ENCODE measurements at places on chromosomes 7 and 10. TPM values are rescaled to one million over a fixed set of nuclear protein-coding genes. Genes with fewer than 3 reads are reported as not detected.

Gene HIBADH
- total RNA-seq = 33.8 TPM

Gene TMEM229A
- total RNA-seq = not detected

Gene WNT8B
- not detected for total RNA-seq

Gene TRIM50
- not detected for total RNA-seq

Gene TCAF1
- total RNA-seq = 75.6 TPM

Gene PRSS1
- total RNA-seq = not detected

Gene C10orf67
- not detected for total RNA-seq

Gene LEP
- not detected for total RNA-seq

Gene ELOVL3
- total RNA-seq = not detected

Gene FERD3L
- total RNA-seq = not detected

Gene BAMBI
- 2.4 TPM for total RNA-seq

Gene INHBA
- 0.60 TPM for total RNA-seq

Gene GDF10
- total RNA-seq = not detected

Gene COL28A1
- not detected for total RNA-seq

Gene SLC13A1
- not detected for total RNA-seq

Gene KLLN
- total RNA-seq = 0.47 TPM

Gene GPR146
- 69.9 TPM for total RNA-seq

Gene SYT15
- 0.51 TPM for total RNA-seq

Gene INA
- 0.14 TPM for total RNA-seq

Gene CABCOCO1
- not detected for total RNA-seq

Gene FBXL13
- total RNA-seq = 0.85 TPM

Gene LRRN3
- total RNA-seq = 0.05 TPM

Gene FAM237B
- total RNA-seq = not detected

Gene CHN2
- total RNA-seq = 6.5 TPM

Gene CLDN3
- 1.4 TPM for total RNA-seq

Gene PRPS1L1
- 0.14 TPM for total RNA-seq

Gene HABP2
- 0.19 TPM for total RNA-seq

Gene PTN
- total RNA-seq = under 0.01 TPM

Gene STEAP4
- not detected for total RNA-seq

Gene OR2A12
- not detected for total RNA-seq

Gene CFAP58
- 0.85 TPM for total RNA-seq

Gene LOXL4
- total RNA-seq = 0.68 TPM

Gene UPK3B
- under 0.01 TPM for total RNA-seq

Gene ASIC3
- total RNA-seq = not detected

Gene BCL7B
- total RNA-seq = 18.5 TPM

Gene ECHDC3
- 26.0 TPM for total RNA-seq
